ENCODE measurements at places on chromosomes 5 and 9. TPM values are rescaled to one million over a fixed set of nuclear protein-coding genes. Genes with fewer than 3 reads are reported as not detected.
A peak's percentile ranks its signal among the peaks of the same experiment; 100 is the strongest.

DNA sequence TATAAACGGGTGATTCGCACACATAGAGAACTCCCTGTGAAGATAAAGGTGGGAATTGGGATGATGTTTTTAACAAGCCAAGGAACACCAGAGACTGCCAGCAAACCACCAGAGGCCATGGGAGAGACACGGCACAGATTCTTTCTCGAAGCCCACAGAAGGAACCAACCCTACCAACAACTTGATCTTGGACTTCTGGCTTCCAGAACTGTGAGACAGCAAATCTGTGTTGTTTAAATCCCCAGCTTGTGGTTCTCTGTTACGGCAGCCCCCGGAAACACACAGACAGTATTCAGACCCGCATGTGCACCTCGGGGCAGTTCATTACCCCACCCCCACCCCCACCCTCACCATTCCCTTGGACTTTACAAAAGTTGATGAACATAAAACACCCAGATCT, 12.8 kb downstream of the AMBP start:
- DNase-seq: no peak

Gene FYB1
- total RNA-seq: 21.4 TPM

DNA sequence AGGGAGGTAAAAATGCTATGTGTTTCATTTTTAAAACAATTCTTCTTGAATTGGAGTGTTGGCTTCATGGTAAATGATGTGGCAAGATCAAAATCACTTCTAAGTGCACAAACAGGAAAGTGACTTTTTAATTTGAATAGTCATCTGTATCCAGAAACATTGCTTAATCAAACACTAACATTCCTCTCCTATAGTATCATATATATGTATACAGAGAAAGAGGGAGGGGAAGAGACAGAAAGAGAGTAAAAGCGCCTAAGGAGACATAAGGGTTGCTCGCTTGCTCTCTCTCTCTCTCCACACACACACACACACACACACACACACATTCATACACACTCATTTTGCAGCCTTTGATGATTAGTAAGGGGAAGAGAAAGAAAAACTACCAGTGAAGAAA, 95.4 kb upstream of the PRDM9 start:
- no peak for DNase-seq

GRCh38 chr9:133522073-133522910, 2.5 kb downstream of the MYMK start:
- DNase-seq: no peak

GRCh38 chr5:120479066-120479465, 15.0 kb downstream of the PRR16 start:
- no peak for DNase-seq

Gene NMUR2
- total RNA-seq: not detected

- DNase-seq: no peak
These were observed 45.1 kb upstream of the ROR2 start for GRCh38 chr9:91995000-91995655.

DNA sequence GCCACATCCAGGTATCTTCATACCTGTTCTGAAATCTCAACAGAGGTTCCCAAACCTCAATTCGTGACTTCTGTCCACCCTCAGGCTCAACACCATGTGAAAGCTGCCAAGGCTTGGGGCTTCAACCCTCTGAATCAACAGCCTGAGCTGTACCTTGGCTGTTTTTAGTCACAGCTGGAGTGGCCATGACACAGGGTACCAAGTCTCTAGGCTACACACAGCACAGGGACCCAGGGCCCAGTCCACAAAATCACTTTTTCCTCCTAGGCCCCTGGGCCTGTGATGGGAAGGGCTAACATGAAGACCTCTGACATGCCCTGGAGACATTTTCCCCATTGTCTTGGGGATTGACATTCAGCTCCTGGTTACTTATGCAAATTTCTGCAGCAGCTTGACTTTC, 464.9 kb downstream of the ELAVL2 start:
- DNase-seq: no peak

GRCh38 chr9:38395653-38396370, 3.3 kb downstream of the ALDH1B1 start:
- no peak for DNase-seq

DNA sequence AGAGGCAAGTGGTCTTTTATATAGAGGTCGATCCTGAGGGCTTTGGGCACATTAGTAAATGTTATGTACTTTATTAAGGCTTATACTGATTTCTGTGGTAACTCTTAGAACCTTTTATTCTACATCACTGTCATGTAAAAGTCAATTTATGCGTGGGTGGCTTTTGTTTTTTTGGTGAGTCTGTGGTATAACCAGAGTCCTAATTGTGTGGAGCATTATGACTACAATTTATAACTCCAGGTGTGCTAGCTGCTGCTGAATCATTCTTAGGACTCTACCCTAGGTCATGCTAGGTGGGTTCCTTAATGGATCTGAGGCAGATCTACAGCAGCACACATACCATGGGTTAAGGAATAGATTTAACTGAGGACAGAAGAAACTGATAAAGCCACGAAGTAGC, 33.9 kb upstream of the KCNN2 start:
- no peak for DNase-seq

DNA sequence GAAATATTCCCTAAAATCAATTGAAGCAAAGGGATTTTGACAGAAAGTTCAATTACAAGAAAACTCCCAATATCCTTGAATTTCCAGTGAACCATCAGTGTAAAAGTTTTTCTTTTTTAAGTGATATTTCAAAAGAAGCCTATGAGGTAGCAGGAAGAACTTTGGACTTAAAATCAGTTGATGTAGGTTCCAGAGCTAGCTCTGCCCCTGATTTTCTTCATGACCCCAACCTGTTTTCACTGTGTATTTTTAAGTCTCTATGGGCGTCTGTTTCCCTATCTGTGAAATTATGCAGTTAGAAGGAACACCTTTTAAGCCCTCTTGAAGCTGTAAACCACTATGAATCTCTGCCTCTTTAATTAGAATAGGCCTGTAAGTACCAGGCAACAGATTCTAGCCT, 66.2 kb upstream of the SLC1A1 start:
- no peak for DNase-seq

GRCh38 chr5:148306446-148306845, 5.8 kb upstream of the SPINK7 start:
- DNase-seq: no peak

DNA sequence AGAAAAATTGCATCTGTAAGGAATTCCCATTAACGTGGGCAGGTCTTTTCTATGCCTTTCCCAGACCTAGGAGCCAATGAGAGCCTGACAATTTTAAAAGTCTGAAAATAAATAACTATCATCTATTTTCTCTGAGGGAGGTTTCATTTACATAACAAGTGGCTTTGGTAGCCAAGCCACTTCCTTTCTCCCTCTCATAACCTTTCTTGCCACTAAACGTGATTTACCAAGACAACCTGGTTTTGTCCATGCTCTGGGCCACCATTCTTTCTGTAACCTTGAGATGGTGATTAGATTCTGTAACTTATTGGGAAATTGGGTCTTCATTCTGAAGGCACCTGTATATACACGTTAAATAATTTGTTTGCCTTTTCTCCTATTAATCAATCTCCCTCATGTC, 1046.9 kb downstream of the CDH12 start:
- no peak for DNase-seq

GRCh38 chr5:104913841-104914281, 1351.3 kb upstream of the NUDT12 start:
- DNase-seq: no peak

Gene TLE1
- total RNA-seq: 54.5 TPM

DNA sequence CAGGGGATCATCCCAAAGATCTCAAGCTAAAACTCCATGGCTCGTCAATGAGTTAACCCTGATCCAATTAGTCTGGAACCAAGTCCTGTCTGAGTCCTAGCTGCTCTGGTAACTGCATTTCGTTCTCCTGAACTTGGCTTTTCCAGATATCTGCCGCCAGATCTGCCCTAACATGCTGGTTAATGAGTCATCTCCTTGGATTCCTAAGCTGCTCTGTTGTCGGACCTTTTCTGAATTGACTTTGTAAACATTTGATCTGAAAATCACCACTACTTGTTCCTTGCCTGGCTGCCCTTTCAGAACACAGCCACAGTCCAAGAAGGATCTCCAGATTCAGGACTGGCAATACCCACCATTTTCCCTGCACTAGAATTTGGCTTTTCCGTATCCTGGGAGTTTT, 473.0 kb downstream of the ZSWIM6 start:
- no peak for DNase-seq

- no peak for DNase-seq
These were observed 73.8 kb upstream of the IL17B start for GRCh38 chr5:149452665-149453617.

Gene FAT2
- total RNA-seq: not detected

Gene HTR4
- total RNA-seq: 21.5 TPM

GRCh38 chr9:108876425-108876824, 14.4 kb downstream of the ACTL7A start:
- DNase-seq: no peak

GRCh38 chr5:57653636-57654290, 171.2 kb upstream of the ACTBL2 start:
- no peak for DNase-seq

DNA sequence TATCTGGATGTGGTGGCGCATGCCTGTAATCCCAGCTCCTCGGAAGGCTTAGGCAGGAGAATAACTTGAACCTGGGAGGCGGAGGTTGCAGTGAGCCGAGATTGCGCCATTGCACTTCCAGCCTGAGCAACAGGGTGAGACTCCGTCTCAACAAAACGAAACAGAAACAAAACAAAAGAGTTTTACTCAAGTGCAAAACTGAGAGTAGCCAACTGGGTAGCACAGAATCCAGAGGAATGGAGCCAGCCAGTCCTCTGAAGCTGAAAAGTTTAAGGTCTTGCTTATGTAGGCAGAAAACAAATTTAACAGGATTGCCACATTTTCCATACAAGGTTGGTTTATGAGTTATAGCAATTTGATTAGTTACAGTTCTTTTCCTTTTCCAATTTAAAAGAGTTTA, 32.0 kb downstream of the SPIN1 start:
- no peak for DNase-seq

DNA sequence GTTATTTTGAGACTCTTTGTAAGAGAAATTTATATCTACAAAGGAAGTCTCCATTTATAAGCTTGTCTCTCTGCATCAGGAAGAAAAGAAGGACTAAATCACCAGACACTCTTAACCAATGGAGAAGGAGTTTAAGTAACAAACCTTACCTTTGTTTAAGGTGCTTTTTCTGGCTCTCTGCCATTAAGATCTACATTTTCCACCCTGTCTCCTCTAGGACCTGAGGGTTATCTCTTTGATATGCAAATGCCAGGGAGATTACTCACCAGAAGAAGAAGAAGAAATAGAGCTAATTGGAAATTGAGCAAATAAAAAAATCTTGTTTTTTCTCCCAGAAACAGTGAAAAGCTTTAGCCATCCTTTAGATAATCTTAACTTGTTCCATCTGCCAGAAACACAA, 60.9 kb downstream of the CDKN2A start:
- DNase-seq: no peak

DNA sequence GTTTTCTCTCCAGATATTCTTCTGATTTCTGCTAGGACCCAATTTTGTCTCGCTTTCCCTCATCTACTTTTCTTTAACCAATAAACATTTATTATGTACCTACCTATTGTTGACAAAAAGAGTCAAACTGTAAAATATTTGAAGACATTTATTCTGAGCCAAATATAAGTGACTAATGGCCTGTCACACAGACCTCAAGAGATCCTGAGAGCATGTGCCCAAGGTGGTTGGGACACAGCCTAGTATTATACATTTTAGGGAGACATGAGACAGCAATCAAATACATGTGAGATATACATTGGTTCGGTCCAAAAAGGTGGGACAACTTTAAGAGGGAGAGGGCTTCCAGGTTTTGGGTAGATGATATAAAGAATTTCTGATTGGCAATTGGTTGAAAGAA, 191.8 kb downstream of the NXNL2 start:
- no peak for DNase-seq

GRCh38 chr5:56108246-56108645, 113.5 kb upstream of the IL6ST start:
- DNase-seq: no peak

DNA sequence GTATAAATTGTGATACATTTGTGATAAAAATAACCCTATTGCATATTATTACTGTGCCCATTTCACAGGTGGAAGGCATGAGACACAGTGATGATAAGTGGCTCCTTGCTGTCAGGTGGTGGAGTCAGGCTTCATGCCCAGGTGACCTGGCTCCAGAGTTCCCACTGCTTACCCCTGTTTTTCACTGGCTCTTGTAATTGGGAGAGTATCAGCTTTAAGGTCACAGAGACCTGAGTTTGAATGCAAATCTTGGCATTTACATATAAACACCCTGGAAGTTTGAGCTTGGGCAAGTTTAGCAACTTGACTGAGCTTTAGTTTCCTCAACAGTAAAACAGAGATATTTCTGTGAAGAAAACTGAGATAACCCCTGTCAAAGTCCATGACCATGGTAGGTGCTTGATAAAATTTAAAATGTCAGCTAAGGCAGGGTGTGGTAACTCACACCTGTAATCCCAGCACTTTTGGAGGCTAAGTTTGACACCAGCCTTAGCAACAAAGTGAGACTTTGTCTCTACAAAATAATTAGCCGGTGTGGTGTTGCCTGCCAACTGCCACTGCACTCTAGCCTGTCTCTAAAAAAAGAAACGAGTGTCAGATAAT, 29.2 kb downstream of the MAT2B start:
- DNase-seq: no peak

Gene IRX4
- not detected for total RNA-seq

DNA sequence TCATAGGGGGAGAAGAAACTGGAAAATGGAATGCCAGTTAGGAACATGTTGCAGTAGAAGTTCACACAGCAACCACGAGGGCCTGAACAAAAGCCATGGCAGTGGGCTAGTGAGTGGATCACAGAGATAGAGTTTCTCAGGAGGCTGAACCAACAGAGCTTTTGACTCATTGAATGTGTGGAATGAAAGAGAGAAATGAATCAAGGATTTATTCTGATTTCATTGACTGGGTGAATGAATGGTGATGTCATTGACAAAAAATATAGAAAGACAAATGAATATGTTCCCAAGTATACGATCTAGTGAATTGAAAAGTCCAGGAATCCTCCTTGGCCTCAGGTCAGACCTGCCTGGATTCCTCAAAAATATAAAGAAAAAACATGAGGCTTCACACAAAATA, 99.2 kb downstream of the ZNF462 start:
- DNase-seq: no peak

GRCh38 chr5:154166901-154167791, 23.4 kb upstream of the GALNT10 start:
- DNase-seq: no peak

DNA sequence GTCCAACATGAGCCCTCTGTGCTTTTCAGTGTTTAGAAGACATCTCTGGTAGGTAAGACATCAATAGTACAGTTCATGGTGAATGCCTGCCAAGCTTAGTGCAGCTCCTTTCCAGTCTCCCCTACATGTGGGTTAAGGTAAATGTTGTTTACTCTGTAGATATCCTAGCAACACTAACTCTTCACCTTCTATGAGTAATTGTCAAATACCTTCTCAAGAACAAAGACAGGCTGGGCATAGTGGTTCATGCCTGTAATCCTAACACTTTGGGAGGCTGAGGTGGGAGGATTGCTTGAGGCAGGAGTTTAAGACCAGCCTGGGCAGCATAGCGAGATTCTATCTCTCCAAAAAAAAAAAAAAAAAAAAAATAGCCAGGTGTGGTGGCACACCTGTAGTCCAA, 18.7 kb upstream of the RASGRF2 start:
- no peak for DNase-seq

Gene ADCY2
- 12.4 TPM for total RNA-seq

- peak; percentile 96 for DNase-seq
These were observed 40.6 kb downstream of the CAST start for GRCh38 chr5:96702503-96703383.
